NCI-H187 (cell line): ENCODE measurements at places on chromosomes 4 and X.

- DNase-seq: no peak
These were observed 17.7 kb downstream of the SNX25 start for GRCh38 chr4:185227131-185227551.

DNA sequence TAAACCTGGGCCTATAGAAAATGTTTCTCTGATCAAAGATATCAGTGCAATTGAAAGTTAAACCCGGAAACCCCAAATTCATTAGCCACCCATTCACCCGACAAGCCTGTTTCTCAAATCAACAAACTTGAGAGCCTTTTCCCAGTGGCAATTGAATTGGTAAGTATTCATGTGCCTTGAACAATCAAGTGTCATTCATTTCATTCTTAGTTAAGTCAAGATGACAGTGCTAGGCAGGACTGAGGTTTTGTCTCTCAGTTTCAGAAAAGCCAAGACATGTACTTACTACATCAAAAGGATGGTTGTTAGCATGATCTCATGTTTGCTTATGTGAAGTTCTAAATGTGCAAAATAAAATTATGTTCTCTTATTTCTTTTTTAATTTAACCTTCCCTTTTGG, 32.3 kb downstream of the CC2D2A start:
- no peak for DNase-seq

DNA sequence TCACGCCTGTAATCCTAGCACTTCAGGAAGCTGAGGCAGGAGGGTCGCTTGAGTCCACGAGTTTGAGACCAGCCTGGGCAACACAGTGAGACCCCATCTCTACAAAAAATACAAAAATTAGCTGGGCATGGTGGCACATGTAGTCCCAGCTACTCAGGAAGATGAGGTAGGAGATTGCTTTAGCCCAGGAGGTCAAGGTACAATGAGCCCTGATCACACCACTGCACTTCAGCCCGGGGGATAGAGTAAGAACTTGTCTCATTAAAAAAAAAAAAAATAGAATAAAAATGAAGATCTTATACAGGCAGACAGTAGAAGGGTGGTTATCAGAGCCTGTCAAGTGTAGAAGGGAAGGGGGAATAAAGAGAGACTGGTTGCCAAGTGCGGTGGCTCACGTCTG, 116.9 kb downstream of the PDS5A start:
- no peak for DNase-seq

GRCh38 chr4:147846318-147847155, 114.6 kb downstream of the ARHGAP10 start:
- DNase-seq: no peak

- no peak for DNase-seq
These were observed 167.6 kb downstream of the TEX13A start for GRCh38 chrX:105052926-105053325.

- DNase-seq: no peak
These were observed 209.7 kb upstream of the PRPS2 start for GRCh38 chrX:12581546-12581945.

GRCh38 chrX:18985186-18985435, 1.2 kb upstream of the PHKA2 start:
- DNase-seq: no peak

DNA sequence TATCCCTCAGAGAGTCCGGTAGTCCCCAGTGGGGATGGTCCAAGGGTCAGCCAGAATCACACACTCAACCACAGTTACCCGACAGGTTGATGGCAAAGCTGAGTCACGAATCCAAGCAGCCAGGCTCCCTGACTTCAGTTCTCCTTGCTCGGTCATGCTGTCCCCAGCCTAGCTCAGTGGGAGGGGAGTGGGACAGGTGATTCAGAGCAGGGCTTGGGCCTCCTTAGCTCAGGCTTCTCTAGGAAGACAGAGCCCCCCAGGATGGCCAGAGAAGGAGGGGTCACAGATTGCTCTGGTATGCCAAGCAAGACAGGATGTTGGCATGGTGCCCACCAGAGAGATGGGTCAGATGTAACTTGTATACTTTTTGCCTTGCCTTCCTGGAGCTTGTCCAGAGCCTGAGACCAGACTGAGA, 66.5 kb downstream of the EFNB1 start:
- DNase-seq: no peak

DNA sequence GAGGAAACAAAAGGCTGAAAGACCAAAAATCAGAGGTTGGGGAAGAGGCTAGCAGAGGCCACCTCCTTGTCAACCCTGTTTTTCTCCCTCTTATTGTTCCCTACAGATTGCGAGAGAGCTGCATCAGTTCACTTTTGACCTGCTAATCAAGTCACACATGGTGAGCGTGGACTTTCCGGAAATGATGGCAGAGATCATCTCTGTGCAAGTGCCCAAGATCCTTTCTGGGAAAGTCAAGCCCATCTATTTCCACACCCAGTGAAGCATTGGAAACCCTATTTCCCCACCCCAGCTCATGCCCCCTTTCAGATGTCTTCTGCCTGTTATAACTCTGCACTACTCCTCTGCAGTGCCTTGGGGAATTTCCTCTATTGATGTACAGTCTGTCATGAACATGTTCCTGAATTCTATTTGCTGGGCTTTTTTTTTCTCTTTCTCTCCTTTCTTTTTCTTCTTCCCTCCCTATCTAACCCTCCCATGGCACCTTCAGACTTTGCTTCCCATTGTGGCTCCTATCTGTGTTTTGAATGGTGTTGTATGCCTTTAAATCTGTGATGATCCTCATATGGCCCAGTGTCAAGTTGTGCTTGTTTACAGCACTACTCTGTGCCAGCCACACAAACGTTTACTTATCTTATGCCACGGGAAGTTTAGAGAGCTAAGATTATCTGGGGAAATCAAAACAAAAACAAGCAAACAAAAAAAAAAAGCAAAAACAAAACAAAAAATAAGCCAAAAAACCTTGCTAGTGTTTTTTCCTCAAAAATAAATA, 179.9 kb downstream of the AR start:
- DNase-seq: no peak

- DNase-seq: no peak
These were observed 5.9 kb upstream of the SASH3 start for GRCh38 chrX:129773649-129774458.

DNA sequence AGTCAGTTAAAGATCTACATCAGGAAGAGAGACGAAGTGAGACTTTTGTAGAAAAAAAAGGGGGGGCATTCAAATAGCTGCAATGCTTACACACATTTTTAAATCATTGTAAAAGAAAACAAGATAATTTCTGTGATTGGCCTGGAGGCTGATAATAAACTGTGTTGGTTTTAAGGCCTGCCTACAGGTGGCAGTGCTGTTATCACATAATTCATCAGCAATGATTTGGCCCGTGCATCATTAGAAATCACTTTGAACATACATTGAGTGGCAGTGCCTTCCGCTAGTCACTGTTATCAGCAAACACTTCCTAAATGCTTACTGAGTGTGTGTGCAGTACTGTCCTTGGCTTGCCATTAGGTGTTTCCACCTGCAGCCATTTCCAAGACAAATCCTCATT, 831.9 kb downstream of the TRIML1 start:
- DNase-seq: no peak

- no peak for DNase-seq
These were observed 213.8 kb downstream of the ANK2 start for GRCh38 chr4:113263274-113263673.

- DNase-seq: no peak
These were observed 5.4 kb downstream of the DAPP1 start for GRCh38 chr4:99821918-99822503.

GRCh38 chr4:176638992-176639391, 153.7 kb downstream of the VEGFC start:
- DNase-seq: no peak

DNA sequence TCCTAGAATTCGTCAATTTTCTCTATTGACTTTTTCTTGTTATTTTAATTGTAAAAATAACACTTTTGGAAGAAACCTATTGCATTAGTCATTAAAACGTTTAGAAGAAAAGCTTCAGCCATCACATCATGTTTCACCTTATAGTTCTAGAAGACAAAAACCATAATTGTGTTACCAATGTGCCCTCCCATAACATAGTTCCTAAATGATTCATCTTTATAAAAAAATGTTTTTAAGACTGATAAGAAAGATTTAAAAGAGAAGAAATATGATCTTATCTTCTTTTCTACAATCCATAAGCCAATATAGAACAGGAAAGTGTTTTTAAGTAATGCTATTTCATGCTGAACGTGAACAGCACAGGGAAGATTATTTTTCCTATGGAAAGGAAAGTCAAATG, 316.6 kb upstream of the NDST4 start:
- DNase-seq: no peak

DNA sequence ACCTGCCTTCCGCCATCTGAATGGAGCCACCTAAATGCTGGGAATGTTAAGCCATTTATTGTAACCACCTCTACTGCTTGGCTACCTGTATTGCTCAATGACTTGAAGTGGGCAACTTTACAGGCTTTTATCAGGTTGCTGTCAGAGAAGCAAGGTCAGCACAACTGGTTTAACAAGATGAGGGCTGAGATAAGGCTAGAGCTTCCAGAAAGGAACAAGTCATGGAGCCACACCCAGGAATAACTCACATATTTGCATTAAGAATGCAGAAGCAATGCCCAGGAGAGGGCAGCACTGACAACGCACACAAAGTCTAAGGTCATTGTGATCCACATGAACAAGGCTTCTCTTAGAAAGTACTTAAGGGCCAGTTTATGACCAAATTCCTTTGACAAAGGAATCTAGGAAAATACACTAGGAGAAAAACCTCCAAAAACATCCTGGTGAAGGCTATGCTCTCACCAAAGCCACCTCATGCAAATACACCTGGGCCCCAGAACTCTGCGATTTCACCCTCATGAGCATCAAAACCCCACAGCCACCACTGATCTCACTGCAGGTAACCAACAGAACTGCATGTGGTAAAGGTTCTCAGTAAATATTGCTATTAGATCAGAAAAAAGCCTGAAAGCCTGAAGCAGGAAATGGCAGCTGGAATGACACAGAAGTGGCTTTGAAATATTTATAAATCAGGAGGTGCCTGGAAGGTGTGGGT, 15.0 kb upstream of the STS start:
- no peak for DNase-seq

DNA sequence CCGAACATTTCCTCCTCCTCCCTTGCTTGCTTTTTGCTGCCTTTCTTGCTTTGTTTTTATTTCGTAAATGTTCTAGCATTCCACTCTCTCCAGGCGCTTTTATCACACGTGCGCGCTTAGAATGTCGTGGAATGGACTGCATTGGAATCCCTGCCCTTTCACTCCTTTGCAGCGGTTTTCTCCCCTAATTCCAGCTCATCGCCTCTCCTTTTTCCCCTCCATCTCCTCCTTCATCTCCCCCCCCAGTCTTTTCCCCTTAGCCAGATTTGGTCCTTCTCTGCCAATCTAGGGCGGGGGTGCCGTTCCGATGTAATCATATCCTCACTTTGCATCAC, 579 bp downstream of the OGT start:
- DNase-seq: no peak
